ENCODE measurements at places on chromosomes 5 and 9. TPM values are rescaled to one million over a fixed set of nuclear protein-coding genes. Genes with fewer than 3 reads are reported as not detected.

DNA sequence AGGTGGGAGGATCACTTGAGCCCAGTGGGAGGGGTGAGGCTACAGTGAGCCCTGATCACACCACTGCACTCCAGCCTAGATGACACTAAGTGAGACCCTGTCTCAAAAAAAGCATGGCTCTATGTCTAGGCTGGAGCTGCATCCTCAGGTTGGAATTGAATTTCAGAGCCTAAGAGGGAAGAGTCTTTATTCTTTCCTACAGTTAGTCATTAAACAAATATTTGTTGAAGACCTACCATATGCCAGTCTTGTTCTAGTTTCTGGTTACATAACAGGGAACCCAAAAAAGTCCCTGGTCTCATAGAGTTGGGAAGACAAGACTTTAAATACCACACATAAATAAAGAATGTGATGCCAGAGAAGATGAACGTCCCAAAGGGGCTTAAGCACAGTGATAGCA is 6.9 kb upstream of the GRPEL2 start:
- no peak for DNase-seq

- DNase-seq = no peak
Observed at GRCh38 chr9:81207651-81208050, 481.7 kb downstream of the TLE1 start.

- DNase-seq = no peak
Observed at GRCh38 chr5:38339446-38339845, 81.1 kb downstream of the EGFLAM start.

The DBN1 gene
- 410 TPM for total RNA-seq

GRCh38 chr9:91643481-91644077 is 219.9 kb upstream of the NFIL3 start:
- no peak for DNase-seq

The MARVELD2 gene
- total RNA-seq = 0.36 TPM

GRCh38 chr9:36872641-36873040 is 161.4 kb downstream of the PAX5 start:
- DNase-seq = no peak

- no peak for DNase-seq
Observed at GRCh38 chr5:137504916-137505315, 5.8 kb upstream of the SPOCK1 start.

The MLANA gene
- not detected for total RNA-seq

GRCh38 chr9:130023144-130023787 is 19.7 kb downstream of the FNBP1 start:
- no peak for DNase-seq

DNA sequence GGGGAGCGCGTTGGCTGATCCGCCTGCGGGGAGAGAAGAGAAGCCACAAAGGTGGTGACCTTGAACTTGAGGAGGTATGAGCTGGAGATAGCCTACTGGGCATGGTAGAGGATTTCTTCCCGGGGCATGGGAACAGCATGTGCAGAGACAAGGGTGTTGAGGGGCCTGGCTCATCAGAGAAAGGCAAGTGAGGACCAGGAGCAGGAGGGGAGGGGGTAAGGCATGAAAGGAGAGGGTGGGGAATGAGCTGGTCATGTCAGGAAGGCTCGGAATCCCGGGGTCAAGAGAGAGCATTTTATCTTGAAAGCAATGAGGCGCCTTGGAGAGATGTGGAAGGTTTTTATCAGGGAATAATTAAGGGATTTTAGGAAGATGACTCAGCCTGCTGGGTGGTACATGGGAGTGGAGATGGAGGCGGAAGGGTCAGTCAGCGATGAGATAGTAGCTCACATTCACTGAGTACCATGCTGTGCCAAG is 121.1 kb downstream of the LHX2 start:
- no peak for DNase-seq

DNA sequence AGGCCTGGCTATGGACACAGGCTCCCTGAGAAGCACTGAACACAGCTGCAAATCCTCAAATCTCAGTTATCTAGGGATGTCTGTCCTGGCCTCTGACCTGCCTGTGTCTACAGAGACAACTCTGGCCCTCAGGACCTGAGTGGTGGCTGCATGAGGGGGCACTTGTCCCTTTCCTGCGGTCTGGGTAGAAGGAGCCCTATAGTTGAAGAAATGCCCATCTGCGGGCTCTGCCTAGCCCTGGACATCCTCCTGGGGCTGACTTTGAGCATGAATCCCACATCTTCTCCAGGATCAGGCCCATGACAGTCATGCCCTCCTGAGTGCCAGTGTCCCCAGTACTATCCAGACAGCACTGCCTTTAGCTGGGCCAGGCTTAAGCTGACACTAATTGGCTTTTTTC is 10.0 kb downstream of the DNAJB5 start:
- no peak for DNase-seq

The IRX1 gene
- 24.8 TPM for total RNA-seq

DNA sequence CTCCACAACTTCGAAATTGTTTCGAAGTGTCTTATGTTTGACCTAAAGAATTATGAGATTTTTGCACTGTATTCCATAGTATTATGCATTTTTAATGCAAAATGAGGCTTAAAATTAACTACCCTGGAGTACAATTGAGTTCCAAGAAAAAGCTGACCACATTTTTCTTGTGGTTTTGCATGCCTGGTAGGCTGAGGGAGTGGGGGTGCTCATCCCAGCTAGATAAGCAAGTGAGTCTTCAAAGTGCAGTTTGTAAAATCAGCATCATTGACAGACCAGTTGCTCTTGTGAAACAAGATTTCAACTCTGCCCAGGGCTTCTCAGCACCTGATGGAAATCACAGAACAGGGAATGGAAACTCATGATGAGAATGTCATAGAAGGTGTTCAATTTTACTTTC is 17.0 kb upstream of the NDUFS4 start:
- DNase-seq = no peak

GRCh38 chr5:132059696-132060500 is 557 bp upstream of the IL3 start:
- no peak for DNase-seq

DNA sequence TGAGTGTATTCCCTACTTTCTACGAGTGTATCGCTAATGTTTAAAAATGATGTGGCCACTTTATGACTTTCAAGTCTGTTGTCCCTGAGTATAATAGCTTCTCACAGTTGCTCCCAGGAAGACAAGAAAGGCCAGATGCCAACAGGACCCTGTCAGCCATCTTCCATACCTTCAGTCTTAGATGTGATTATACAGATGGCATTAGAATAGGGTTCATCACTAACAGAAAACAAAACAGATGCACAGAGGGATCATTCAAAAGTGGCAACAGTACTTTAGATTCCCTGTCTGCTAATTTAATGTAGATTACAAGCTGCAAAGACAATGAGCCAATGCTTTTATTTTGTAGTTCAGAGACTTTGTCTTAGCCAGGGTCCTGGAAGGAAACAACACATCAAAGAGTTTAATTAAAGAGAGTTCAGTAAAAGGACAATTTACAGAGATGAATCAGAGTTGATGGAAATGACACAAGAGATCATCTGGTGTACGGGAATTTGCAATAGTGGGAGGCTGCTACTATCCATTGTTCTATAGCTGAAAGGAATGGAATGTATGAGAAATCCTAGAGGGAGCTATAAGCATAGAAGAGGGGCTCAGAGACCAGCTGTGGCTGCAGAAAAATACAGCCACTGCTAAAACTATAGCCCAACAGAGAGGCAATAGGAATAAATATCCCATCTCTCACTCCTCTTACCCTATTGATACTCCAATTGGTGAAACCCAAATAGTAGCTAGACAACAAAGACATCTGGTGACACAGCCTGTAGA is 393.7 kb upstream of the SMC2 start:
- DNase-seq = no peak

DNA sequence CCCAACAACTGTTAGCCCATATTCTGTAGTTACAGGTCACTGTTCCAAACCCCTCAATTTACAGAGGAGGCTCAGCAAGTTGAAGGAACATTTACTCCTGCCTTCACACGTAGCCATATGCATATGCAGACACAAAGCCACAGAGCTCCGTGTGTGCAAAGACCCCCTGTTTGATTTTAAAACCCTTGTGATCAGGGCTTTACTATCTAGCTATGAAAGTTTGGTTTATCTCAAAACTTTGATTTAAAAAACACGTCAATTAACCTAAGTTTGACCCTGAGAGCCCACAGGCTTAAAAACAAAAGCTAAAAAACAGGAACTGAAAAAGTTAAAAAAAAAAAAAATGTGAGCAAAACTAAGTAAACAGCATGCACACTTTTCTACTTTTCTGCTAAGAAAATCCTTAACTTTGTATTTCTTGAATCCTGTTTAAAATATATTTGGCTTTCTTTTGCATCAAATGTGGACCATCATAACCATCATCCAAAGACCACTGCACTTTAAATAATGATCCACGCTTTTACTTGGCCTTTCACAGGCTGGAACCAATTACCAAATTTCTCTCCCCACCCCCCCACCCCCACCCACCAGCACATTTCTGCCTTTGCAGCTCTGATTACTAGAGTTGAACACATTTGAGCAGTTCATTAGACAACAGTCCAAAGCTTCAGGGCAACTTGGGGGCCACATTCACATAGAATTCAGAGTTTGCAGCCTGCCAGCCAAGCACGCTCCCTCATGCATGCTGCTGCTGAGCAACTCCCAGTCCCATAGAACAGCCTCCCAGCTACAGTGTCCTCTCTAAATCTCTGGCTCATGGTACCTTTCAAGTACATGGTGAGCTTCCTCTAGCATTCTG is 128.8 kb upstream of the MAP3K1 start:
- DNase-seq = no peak

GRCh38 chr5:111404270-111404769 is 108.0 kb downstream of the STARD4 start:
- no peak for DNase-seq

DNA sequence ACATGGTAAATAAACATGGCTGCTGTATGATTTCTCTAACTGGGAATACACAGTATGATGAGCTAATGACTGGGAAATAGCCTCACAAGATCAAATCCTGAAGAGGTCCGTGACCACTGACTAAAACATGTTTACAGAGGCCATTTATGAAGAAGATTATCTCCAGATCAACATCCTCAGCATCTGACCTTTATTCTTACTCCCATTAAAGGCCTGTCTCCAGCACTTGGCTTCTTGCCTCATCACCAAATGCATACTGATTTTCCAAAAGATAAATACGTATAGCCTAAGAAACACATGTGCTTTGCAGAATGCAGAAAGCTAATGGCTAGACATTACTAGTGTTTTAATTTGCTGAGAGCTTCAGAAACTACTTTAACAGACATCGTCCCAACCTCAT is 108.0 kb upstream of the TSLP start:
- DNase-seq = no peak

DNA sequence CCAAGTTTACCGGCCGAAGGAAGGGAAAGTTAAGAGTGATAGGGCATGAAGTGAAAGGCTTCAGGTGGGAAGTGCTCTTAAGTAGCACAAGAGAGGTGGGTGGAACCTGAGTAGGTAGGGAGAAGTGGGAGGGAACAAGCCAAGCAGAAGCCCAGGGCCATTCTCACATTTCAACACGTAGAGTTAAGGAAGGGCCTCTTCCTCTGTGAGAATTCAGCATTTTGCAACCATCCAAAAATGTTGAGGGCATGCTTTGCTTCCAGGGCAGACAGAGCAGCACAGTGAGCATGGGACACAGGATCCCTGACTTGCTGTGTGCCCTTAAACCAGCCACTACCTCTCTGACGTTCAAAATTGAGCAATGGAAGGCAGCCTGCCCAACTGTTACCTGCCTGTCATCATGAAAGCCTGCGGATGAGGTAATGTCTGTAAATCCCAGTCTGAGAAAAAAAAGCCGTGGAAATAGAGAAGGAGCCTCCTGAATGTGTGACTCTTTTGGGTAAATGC is 3.3 kb downstream of the CYFIP2 start:
- no peak for DNase-seq

- DNase-seq = no peak
Observed at GRCh38 chr5:73119451-73120157, 771 bp upstream of the TMEM171 start.

The ZSWIM6 gene
- 34.3 TPM for total RNA-seq

DNA sequence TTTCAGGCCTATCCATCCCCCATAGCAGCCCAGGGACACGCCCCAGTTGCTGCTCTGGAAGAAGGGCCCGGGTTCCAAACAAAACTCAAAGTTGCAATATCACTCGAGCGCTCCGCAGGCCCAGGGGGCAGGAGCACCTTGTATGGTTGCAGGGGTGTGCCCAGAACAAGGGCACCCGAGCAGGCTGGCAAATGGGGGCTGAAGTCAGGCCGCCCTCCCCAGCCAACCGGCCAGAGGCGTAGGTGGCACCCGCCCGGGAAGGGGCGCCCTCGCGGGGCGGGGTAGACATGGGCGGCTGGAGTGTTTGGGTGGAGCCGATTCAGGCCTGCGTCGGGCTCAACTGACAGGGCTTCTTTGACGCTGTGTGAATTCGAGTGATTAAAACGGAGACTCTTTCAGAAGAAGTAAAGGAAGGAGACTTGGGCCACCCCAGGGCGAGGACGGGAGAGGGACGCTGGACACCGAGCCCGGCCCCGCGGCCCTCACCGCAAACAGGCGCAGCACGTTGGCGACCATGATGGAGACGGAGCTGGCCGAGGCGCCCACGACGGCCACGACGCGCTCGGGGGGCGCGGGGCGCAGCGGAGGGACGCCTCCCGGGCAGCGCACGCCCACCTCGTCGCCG is 1.1 kb downstream of the GRM6 start:
- no peak for DNase-seq

The LSM11 gene
- total RNA-seq = 11.3 TPM

The SLC36A3 gene
- total RNA-seq = not detected

DNA sequence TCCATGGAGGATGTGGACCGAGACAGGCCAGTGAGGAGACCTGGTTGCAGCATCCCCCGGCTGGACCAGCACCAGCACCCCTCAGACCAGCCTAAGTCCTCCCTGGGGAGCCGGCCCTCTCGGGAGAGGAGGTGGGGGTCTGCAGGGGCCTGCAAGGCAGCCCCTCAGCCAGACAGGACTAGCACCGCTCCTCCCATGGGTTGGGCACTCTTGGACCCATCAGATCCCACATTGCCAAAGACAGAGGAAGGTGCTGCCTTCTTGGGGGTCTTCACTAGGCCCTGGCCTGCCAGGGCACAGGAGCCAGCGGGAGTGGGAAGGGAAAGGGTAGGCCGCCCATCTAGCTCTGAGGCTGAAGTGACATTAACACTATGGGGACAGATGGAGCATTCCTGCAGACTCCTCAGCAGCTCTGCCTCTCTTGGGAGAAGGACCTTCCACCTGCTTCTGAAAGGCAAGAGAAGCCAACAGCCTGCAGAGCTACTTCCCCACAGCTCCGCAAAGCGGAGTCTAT is 6.8 kb downstream of the IL13 start:
- no peak for DNase-seq

DNA sequence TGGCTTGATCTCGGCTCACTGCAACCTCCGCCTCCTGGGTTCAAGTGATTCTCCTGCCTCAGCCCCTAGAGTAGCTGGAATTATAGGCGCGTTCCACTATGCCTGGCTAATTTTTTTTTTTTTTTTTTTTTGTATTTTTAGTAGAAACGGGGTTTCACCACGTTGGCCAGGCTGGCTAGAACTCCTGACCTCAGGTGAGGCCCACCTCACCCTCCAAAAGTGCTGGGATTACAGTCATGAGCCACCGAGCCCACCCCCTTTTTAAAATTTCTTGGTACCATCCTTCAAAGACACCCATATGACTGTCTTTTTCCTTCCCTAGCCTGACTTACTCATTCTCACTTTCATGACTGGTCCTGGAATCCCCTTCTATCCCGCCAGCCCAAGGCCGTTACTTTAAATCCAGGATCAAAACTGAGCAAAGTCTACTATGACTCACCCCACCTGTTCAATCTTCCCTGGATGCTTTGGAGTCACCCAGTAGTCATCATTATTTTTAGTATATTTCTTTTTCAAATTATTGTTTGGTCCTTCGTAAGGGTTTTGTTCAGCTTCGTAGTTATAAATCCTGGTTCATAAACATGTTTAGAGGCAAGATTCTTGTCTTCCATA is 1.2 kb upstream of the TBCA start:
- no peak for DNase-seq

The TSLP gene
- total RNA-seq = not detected

The DOLPP1 gene
- 43.9 TPM for total RNA-seq

Data from neural crest cell (in vitro differentiated cells).